ENCODE measurements at places on chromosomes 4 and X.
A peak's percentile ranks its signal among the peaks of the same experiment; 100 is the strongest.

GRCh38 chr4:3250956-3251690, 2.2 kb downstream of the MSANTD1 start:
- DNase-seq = no peak

- no peak for DNase-seq
These were observed 9.2 kb downstream of the APBB2 start for GRCh38 chr4:41205130-41205529.

- no peak for DNase-seq
These were observed 30.7 kb downstream of the ARHGEF9 start for GRCh38 chrX:63754136-63754859.

DNA sequence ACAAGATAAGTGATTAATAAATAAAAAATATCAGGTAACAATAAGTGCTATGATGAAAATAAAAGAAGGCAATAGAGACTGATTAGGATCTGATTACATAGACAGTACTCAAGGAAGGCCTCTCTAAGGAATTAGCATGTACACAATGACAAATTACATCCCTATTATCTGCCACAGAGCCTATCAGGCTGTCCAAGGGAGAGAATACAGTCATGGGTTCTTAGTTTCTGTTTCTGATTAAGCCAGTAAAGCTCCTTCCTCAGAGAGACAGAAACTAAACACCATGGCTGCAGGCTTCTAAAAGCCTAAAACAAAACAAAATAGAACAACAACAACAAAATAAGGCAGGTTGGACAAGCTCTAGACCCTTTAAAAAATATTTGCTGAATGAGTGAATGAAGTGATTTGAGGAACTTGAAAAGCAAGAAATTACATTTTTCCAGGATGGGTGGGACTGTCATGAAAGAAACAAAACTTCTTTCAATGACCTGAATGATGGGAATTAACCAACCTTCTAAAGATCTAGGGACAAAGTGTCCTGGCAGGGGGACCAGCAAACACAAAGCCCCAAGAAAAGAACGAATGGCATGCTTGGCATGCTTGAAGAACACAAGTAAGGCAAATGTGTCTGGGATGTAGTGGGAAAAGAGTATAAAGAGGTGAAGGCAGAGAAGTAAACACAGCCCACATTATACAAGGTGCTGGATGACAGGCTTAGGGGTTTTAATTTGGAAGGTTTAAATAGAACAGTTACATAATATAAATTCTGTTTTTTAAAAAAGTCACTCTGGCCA, 44.1 kb downstream of the NAA11 start:
- DNase-seq = no peak

DNA sequence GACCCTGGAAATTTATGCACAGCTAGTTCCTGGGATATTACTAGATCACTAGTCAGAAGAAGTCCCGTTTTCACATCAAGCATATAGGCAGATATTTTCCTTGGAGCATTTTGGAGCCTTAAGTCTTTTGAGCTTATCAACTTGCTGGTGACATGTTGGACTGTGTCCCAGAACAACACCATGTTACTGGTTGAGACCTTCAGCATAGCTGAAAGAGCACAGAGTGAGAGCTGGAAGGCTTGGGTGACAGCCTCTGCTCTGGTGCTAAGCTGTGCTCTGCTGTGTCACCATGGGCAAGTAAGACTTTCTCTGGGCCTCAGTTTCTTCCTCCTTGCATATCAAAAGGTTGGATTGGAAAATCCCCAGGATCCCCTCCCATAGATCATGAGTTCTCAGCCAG, 116.6 kb upstream of the FRMPD4 start:
- no peak for DNase-seq

DNA sequence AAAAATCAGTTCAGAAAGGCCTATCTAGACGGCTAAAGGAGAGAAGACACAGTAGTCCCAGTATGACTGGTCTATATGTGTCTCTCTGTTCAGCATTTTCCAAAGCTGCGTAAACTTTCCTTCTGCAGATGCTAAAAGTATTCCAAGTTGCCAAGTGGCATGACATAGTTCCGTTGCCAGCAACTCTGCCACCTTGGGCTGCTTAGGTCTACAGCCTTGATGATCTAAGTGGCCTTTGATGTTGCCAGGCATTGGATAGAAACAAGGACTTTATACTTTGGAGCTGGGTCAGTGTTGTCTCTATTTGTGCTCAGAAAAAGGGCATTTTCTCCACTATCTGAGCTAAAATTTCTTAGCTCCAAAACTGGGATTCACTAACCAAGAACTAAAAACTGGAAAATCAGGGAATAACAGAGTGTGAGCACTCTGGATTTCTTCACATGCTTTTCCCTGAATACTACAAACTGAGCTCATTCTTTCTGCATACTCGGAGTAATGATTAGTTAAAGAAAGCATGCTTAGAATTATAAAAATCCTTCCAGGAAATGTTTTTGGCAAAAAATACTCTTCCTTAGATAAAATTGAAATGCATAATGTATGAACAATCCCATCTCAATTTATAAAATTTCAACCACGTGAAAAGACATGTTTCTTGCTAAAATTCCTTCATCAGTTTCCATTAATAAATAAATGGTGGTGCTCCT, 191.4 kb downstream of the ADAMTS3 start:
- DNase-seq = peak; percentile 31

DNA sequence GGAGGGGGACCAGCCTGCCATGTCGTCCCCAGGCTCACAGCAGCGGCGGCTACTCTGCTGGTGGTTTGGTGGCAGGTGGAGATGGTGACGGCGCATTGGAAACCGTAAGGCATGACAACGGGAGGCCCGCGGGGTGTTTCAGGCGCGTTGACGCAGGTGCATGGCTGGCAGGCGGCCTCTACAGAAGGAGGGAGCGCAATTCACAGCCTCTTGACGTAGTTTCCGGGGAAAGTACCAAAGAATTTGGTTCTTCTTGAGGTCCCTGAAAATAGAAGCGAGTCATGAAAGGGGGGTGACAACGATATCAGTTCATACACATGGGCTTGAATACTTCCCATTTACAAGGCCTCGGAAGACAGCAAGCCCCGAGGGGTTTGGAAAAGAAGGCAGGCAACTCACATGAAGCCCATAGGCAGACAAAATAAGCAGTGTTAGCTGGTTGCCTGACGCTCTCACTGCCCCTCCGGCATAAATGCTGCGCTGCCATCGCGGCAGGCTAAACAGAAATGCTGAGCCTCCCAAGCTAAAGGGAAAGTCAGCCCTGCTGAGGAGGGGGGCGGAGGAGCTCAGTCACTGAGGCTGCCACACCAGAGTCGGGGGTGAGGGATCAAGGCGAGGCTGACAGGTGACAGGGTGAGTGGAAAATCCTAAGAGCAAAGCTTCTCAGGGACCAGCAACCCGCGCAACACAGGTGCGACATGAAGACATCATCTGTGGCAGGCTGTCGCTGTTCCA, 52.3 kb upstream of the PDLIM3 start:
- DNase-seq = no peak

DNA sequence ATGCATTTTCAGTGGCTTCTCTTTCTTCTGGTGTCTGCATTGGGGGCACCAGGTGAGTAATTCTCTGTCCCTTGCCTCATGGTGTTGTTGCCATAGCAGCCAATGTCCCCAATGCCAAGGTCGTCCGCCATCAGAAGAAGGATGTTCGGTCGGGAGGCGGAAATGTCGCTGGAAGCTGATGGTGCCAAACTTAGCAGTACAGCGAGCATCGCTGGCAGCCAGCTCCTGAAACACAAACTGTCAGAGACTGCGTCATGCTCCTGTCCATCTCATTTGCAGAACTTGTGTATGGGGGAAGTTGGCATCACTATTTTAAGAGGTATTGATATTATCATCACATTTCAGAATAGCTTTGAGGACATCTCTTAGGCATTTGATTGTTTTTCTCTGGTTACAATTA, 29.1 kb upstream of the ARSD start:
- DNase-seq = no peak

DNA sequence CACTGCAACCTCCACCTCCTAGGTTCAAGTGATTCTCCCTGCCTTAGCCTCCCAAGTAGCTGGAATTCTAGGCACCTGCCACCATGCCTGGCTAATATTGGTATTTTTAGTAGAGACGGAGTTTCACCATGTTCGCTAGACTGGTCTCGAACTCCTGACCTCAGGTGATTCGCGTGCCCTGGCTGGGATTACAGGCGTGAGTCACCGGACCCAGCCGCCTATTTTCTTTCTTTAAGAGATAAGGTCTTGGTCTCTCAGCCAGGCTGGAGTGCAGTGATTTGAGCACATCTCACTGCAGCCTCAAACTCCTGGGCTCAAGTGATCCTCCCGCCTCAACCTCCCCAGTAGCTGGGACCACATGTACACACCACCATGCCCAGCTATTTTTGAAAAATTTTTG, 166.5 kb downstream of the DHRSX start:
- no peak for DNase-seq
